ENCODE measurements at places on chromosomes 11 and 22.

GRCh38 chr11:44752713-44753112 lies 26.0 kb downstream of the TSPAN18 start:
- DNase-seq = no peak

- DNase-seq = no peak
Measured at GRCh38 chr11:75174781-75175370, 24.0 kb downstream of the SLCO2B1 start.

GRCh38 chr22:44231233-44231632 lies 50.5 kb downstream of the PARVG start:
- DNase-seq = no peak

DNA sequence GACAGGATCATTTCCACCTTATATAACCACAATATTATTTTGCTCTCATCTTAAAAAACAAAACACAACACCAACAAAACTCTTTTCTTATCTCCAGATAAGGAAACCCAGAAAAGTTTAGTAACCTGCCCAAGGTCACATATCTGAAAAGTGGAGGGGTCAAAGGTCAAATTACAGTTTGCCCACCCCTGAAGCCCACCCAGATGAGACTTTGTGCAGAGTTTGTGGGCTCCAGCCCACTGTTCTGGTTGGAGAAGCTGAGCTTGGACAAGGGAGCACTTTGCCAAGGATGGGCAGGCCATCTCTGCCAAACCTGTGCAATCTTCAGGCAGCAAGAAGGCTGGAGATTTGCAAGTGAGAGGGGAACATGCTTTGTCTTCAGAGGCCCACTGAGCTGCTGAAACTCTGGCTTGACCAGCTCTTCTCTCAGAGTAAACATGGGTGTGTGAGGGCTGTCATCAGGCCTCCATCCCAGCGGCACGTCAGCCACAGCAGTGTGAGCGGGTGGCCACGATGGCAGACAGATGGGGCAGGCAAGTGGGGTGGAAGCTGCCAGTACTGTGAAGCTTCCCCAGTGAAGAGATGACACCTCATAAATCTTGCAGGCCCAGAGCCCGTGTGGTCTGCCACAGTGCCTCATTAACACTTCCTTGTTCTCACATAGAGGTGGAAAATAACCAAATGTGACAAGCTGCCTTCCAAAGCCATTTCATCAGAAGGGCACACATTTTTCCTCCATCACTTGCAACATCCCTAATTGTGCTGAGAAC lies 111.8 kb downstream of the CCDC81 start:
- no peak for DNase-seq

- DNase-seq = no peak
Measured at GRCh38 chr11:69259096-69259495, 34.9 kb upstream of the MYEOV start.

DNA sequence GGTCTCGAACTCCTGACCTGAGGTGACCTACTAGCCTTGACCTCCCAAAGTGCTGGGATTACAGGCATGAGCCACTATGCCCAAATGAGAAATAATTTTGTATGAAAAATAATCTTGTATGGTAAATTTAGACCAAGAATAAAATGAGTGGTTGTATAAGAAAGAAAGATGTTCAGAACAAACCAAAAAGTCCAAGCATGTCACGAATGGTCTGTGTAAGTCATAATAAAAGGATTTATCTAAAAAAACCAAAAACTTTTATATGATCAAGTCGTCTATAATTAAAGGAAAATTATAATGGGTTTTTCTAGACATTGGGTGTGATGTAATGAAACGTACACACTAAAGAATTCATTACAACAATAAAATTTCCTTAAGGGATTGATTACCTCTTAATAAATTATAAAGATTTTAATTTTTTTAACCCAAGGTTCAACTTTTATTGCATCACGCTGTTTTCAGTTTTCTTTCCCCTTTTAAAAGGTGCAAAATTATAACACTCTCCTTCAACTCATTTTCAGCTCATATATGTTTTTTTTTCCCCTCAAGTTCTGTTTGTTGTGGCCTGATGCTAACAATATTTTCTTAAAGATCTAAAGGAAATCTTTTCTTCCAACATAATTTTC lies 8.9 kb upstream of the AQP11 start:
- no peak for DNase-seq

GRCh38 chr11:62062223-62062861 lies 61.5 kb upstream of the INCENP start:
- DNase-seq = no peak

GRCh38 chr11:30568931-30569330 lies 17.2 kb downstream of the MPPED2 start:
- no peak for DNase-seq

GRCh38 chr11:76380159-76380976 lies 564 bp downstream of the THAP12 start:
- peak; percentile 32 for DNase-seq

GRCh38 chr22:35099883-35100282 lies 33.9 kb downstream of the ISX start:
- no peak for DNase-seq

GRCh38 chr22:31126128-31126868 lies 3.5 kb downstream of the INPP5J start:
- DNase-seq = no peak

GRCh38 chr11:26326793-26327400 lies 5.0 kb upstream of the ANO3 start:
- DNase-seq = no peak

GRCh38 chr11:61730240-61730994 lies 22.0 kb upstream of the MYRF start:
- no peak for DNase-seq

DNA sequence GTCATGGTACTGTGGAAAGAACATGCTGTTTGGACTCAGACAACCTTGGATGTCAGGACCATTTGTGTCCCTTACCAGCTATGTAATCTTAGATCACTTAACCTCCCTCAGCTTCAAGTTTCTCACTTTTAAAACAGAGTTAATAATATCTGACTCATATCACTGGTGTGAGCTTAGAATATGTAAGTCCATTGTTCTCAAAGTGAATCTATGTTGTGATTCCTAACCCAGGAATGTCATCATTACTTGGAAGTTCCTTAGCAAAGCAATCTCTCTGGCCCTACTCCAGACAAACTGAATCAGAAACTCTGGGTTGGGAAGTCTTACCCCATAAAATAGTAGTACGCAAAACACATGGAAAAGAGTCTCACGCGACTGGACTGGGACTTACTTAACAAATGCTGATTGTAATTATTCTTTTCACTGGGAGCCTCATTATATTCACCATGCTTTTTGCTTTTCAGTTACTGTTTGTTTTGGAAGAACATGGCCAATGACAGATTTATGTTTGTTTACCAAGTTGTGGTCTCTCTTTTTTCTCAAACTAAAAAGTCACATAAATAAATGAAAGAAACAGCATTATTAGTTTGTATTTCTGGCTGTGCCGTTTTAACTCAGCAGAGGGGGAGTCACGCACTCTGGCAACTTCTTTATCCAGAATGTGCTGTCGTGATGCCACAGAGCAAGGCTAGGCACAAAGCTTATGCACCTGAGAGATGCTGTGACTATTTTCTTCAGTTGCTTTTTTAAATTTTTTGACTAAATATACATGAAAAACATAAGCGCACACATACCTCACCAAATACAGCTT lies 217.7 kb upstream of the CTSC start:
- DNase-seq = no peak

GRCh38 chr11:118079491-118079890 lies 2.6 kb downstream of the TMPRSS4 start:
- DNase-seq = no peak

DNA sequence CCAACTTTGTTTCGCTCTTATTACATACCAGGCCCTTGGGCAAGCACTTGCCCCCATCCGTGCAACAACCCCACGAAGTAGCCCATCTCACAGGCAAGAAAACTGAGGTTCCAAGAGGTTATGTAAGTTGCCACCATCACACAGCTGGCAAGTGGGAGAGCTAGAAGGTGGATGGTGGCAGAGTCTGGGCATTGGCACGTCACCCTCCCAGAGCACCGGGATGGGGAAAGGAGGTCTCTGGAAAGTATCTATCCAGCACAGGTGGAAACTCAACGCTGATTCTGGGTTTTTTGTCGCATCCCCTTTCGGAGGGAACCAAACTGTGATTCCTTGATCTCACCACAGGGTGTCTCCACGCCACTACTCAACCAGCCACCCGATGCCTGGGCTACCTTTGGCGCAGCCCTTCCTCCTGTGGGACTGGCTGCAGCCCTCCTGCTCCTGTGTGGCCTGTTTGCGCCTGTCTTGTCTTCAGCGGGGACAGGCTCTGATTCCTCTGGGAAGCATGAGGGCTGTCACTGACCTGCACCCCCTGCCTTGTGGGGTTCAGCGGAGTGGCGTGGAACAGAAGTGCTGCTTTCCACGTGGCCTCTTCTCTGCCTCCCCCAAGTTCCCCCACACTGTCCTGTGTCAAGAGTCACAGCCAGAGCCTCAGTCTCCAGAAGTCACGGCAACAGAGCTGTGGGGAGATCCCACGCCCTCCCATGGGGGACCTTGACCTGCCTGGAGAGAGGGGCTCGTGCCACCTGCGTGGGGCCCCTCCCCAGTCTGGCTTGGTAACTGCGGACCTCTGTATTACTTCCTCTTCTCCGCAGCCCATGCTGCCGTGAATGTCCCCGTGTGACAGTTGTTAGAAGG lies 34.4 kb upstream of the TRIM29 start:
- DNase-seq = no peak

GRCh38 chr22:38707346-38707745 lies 1.6 kb downstream of the GTPBP1 start:
- DNase-seq = no peak

DNA sequence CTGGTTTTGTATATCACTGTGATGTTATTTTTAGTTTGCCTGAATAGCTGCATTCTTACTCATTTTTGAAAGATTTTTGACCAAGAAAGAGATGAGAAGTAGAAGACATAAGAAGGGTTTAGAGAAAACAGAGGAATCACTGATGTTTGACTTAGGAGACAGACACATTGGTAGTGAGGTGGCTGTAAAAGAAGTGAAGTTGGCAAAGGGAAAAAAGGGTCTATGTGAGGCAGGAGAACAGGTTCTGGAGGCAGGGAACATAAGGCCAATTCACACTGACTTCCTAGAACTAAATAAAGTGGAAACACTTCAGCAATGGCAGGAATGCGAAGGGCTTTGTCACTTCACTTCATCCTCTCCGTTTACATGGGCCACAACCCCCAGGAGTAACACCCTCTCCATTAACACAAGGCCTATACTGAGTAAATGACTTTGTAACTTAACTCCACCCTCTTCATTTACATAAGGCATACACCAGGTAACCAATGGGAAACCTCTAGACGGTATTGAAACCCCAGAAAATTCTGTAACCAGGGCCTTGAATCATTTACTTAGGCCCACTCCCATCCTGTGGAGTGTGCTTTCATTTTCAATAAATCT lies 36.5 kb downstream of the CTSC start:
- DNase-seq = no peak

- no peak for DNase-seq
Measured at GRCh38 chr11:14322510-14322909, 36.5 kb downstream of the RRAS2 start.

DNA sequence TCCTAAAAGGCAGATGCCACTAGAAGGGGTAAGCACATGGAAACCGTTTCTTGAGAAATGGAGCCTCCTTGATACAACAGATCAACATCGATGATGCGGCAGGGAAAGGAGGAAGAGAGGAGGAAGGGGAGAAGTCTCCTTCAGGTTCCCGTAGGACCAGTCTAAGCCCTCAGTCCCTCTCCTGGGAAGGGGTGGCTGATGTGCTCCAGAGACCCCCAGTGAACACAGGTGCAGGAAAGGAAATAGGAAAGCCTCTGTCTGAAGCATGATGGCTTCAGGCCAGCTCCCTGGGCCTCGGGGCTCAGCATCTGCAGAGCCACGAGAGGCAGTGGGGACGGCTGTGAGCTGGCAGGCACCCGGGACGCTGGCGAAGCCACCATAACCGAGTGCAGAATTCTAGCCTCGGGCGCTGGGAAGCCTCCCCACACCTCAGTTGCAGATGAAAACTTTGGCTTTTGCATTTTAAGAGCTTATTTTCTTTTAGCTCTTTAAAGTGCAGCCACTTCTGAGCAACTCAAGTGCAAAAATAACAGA lies 1.8 kb downstream of the SPATA19 start:
- no peak for DNase-seq

DNA sequence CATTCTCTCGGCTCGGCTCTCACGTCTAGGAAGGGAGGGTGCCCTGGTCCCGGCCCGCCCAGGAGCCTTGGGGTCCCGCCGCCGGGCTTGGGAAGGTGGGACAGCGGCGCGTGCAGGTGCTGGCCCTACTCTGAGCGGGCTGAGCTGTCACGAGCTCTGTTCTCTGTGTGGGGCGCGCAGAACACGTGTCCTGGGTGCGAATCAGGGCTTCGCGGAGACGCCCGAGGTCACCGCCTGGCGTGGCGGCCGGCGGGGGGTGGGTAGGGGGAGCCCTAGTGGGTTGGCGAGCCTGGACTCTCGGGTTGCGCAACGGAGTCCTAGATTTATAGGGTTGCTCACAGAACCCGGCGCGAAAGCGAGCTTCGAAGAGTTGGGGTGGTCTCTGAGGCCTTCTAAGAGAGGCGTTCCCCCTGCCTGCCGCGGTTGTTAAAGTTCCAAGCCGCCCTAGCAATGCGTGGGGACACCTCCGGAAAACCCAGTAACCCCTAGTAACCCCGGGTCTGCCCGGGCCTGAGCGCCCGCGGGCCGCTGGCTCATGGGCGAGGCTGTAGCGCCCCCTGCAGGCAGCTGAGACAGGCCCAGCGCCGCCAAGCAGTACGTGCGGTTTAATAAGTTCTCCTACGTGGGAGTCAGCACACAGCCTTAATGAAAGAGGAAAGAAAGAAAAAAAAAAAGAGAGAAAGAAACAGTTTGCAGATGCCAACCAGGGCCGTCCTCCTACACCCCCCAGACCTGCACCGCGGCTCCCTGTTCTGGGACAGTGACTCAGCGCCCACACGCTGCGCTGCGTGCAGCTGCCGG lies 2.7 kb downstream of the ADM start:
- DNase-seq = peak; percentile 77

- DNase-seq = no peak
Measured at GRCh38 chr22:29308791-29309262, 2.4 kb downstream of the GAS2L1 start.

DNA sequence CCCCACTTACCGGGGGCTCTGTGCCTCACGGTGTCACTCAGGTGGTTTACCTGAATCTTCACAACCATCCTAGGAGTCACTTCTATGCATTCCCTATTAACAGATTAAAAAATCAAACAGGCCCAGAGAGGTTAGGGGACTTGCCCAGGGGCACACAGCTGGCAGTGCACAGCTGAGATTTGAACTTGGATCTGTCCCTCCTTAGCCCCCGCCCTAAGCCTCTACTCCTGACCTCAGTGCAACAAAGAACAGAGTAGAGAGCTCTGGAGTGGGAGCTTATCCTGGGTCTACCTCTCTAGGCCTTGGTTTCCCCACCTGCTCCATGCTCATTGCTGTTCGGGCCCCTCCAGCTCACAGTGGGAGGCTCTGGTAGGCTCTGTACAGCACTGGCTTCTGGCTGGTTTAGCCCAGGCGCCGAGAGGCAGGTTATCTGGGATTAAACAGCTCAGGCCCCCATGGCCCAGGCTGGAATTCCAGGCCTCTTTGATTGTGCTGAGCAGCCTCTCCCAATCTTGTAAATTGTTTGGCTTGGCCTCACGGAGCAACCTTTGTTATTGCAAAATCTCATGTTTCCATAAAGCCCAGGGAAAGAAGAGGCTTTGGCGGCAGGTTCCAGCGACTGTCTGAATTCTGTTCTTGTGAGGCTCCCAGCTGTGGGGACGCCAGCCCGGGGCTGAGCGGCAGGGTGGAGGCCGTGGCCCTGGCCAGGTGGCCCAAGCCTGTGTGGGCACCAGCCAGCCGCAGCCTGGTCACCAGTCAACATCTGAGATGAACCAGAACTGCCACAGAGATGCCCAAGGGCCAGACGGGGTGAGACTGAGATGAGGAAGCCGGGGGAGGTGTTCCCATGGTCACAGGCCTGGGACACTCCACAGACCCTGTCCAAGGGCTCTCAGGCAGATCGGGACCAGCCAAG lies 28.9 kb upstream of the SHISAL1 start:
- DNase-seq = no peak

All from T-helper 17 cell (primary cell).